Activated CD8-positive, alpha-beta memory T cell treated with anti-CD3 and anti-CD28 coated beads for 24 hours (primary cell): ENCODE measurements at places on chromosomes 3 and 15.
A peak's percentile ranks its signal among the peaks of the same experiment; 100 is the strongest.

- DNase-seq = no peak
These were observed 38.9 kb downstream of the MYL3 start for GRCh38 chr3:46824211-46824970.

- DNase-seq = no peak
These were observed 160.1 kb downstream of the ARRDC4 start for GRCh38 chr15:98120561-98120960.

- no peak for DNase-seq
These were observed 2.2 kb upstream of the UROC1 start for GRCh38 chr3:126519506-126520455.

- no peak for DNase-seq
These were observed 79.5 kb upstream of the ZNF385D start for GRCh38 chr3:21830541-21830940.

DNA sequence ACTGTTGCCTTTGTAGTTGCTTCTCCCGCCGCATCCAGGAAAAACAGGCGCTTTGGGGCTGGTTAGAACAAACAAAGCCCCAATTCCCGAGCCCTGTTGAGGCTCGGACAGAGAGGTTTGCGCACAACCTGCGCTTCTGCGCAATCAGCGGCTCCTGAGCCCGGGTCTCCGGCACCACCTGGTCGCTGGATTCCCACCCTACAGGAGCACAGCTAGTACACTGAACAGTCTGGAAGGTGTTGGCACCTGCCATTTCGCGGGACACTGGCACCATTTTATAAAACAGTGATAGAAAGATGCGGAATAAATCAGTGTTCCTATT is 13.8 kb downstream of the ZIC4 start:
- DNase-seq = peak; percentile 44

- no peak for DNase-seq
These were observed 185.1 kb upstream of the TPM1 start for GRCh38 chr15:62857411-62857853.

- DNase-seq = no peak
These were observed 687 bp downstream of the GPR176 start for GRCh38 chr15:39919411-39919747.

GRCh38 chr3:170999737-171000242 is 26.7 kb downstream of the SLC2A2 start:
- no peak for DNase-seq

- DNase-seq = no peak
These were observed 5.2 kb downstream of the CDHR4 start for GRCh38 chr3:49794431-49794830.

DNA sequence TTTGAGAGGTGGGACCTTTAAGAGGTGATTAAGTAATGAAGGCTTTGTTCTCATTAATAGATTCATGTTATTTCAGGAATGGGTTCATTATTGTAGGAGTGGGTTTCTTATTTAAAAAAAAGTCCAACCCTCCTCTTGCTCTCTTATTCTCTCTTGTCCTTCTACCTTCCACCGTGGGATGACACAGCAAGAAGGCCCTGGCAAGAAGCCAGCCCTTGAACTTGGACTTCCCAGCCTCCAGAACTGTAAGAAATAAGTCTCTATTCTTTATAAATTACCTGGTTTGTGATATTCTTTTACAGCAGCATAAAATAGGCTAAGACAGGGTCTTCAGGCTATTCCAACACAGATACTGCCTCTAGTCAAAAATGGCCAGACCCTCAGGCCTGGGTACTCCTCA is 62.2 kb downstream of the MYLK start:
- DNase-seq = no peak

GRCh38 chr3:25648925-25649830 is 15.5 kb downstream of the TOP2B start:
- DNase-seq = no peak

- DNase-seq = no peak
These were observed 13.1 kb downstream of the MME start for GRCh38 chr3:155093261-155093660.

DNA sequence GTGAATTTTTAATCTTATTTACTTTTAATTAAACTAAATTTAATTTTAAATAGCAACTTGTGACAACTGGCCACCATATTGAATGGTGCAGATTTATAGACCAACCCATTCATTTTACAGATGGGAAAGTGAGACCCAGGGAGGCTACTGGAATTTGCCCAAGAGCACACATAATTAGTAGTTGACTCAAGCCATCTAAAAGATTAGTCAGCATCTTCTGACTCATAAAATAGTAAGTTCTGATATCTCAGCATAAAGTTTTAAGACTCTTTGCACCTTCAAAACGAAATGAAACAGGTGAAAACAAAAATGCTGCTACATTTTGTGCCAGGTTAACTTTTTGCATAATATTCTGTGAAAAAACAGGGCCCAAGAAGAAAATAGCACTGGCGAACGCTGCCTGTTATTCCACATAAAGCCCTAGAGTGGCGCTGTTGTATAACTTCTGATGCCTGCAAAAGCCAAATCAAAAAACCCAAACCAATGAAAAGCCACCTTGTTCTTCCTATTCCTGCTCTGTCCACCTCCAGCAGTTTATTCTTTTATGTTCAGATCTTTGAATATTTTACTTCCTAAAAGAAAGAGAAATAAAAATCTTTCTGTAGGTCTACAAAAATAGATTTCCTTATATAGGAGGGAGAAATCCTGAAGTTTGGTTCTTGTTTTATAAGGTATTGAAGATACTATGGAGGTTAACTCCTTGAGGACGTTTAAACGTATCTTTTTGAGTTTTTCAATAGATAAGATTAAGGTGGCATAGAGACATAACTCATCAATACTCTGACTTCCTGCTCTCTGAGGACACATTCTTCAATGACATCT is 62.8 kb downstream of the OTOL1 start:
- DNase-seq = no peak

- DNase-seq = no peak
These were observed 26.1 kb upstream of the NECTIN3 start for GRCh38 chr3:111045564-111045963.

DNA sequence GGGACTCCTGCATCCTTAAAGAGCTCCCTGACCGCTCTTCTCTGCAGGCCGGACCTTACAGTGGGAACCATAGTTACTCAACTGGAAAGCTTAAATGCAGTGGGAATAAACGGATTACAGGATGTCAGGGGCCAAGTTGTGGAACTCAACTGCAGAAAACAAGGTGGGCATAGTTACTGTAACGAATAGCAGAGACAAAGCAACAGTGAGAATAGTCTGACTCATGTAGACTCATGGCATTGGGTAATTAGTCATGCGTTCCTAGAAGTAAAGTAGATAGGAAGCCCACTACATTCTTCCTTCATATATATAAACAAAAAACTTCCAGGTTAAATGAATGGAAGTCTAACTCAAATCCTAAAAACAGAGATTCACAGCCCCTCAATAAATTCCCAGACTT is 95.5 kb upstream of the CHRNA7 start:
- DNase-seq = no peak

- DNase-seq = no peak
These were observed 10.5 kb upstream of the ANO10 start for GRCh38 chr3:43632269-43632733.

DNA sequence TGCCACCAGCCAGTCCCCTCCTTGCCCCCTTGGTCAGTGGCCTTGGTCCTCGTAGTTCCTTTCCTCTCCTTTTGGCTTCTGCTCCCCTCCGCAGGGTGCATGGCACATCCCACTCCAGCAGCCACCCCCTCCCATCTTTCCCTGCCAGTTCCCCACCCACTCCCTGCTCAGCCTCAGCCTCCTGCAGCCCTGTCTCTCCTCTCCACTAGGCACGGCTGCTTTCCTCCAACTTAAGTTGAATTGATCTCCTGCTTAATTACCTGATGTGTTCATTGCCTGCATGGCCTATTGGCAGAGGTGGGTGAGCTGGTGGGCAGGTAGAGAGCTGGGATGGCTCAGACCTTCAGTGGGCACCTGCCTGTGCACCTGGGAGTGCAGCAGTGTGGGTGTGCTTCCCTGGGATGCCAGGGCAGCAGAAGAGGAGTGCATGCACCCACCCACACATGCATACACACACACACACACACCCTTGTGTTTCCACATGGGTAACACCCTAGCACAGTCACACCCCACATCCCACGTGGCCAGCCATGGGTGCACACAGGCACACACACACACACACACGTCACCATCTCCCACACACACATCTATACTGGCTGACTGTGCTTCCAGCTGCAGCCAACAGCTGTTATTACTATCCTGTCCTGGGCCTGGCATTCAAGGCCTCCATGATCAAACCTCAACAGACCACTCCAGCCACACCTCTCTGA is 30.9 kb downstream of the C3orf18 start:
- no peak for DNase-seq

DNA sequence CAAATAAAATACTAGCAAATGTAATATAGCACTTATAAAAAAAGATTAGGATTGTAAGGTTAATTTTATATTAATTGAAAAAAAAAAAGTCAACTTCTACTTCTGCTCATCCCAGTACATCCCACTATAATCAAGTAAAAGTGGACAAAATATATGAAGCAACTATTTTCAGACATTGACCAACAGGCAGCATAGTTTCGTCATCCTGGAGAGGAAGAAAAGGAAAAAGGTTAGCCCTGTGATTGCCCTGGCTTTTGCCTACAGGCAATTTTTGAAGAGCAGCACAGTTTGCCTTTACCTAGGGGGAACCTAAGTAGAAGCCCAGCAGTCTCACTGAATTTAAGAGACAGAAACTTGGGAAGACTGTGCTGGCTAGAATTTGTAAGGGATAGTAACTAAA is 52.2 kb upstream of the ACTC1 start:
- no peak for DNase-seq

- no peak for DNase-seq
These were observed 47.0 kb downstream of the MTHFS start for GRCh38 chr15:79849789-79850188.

DNA sequence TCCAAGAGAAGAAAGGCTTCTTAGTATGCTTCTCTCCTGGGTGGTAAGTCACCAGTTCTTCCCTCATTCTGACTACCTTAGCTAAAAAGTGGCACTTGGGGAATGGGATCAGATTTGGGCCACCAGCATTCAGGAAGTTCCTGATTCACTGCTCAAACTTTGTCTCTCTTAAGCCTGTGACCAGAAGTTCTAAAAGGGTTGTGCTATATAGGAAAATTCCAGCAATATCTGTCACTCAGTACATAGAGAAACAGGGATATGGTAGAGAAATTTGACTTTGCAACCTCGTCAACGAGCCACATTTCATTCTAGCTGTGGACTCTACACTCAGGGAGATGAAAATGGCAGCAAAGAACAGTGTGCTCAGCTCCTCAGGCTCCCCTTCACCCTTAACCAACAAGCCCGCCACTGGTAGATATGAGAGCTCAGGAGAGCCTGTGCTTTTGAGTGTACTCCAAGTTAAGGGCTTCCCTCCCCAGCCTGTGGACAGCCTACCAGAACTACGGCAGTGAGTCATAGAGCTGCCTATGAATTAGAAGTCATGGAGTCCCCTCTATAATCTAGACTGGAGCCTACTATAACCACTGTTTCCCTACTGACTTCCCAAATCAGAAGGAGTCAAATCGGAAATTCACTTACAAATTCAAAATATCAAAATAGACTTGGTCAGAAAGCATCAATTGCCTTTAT is 52.6 kb upstream of the MYO5C start:
- DNase-seq = no peak
